Tibial nerve (tissue), 4 donors: ENCODE measurements at places on chromosomes 5 and 9. TPM values are rescaled to one million over a fixed set of nuclear protein-coding genes. Genes with fewer than 3 reads are reported as not detected.

DNA sequence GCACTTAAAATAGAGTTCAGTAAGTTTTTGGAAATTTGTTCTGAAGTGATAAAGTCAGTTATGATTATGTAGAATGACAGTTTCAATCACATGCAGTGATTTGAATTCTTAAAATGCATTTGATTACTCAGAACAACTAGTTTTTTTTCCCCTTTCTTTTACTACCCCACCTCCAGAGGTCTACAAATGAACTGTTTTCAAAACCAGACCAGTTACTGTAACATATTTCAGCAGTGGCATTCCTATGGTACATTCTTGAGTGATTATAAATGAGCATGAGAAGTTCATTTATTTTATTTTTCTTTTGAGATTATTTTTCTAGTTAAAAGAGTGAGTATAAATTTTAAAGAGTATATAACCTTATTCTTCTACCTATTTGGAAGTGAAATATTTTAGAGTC lies 71.6 kb downstream of the NNT start:
- no peak for DNase-seq

- DNase-seq = no peak
These were observed 556.1 kb downstream of the CDH9 start for GRCh38 chr5:26482076-26482809.

DNA sequence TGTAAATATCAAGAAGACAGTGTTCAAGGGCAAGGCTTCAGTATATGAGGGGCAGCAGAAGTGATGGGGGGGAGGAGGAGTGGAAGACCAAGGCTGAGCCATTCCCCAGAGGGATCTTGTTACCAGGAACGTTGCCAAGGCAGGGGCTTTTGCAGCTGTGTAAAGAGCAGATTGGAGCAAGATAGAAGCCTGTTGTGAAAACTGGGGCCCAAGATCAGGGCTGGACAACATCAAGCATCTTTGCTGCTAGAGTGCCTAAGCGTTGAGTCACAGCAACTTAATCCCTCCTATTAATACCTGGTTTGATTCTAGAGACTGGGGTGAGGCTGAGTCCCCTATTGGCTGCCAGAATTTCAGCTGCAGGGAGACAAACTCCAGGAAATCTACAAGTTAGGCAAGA lies 18.4 kb upstream of the ERCC6L2 start:
- no peak for DNase-seq

SCAMP1 gene
- 30.3 TPM for total RNA-seq

BRD3OS gene
- 28.2 TPM for total RNA-seq
